ENCODE measurements at places on chromosomes 1 and 21.

- H3K4me3 ChIP-seq = no peak overlapping the region
- H3K27me3 ChIP-seq = no peaks in the 10 kb centered on the region
- no peak for DNase-seq
- H3K36me3 ChIP-seq = no peaks in the 10 kb centered on the region
Observed at GRCh38 chr1:221635305-221635704, 106.6 kb downstream of the DUSP10 start.

GRCh38 chr21:25489673-25490072, 117.6 kb downstream of the MRPL39 start:
- H3K27ac ChIP-seq = no peak overlapping the region
- DNase-seq = no peak
- no peak overlapping the region for H3K4me3 ChIP-seq
- H3K36me3 ChIP-seq = no peaks in the 10 kb centered on the region
- no peaks in the 10 kb centered on the region for H3K27me3 ChIP-seq

DNA sequence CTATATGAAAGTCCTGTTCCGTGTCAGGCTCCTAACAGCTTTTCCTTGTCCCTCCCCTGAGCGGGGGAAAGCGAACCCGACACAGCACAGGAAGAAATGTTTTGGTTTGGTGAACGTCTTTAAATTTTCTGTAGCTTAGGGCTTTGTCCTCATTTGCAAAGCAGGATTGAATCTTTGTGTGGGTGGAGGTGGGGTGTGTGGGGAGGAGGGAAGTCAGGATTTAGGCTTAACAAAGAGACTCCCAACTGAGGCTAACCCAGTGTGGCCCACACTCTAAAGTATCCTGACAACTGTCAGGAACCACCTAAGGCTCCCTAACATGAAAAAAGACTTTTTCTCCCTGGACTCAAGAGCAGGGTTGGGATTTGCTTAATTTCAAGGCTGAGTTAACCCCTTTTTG, 376.2 kb upstream of the C1orf174 start:
- no peak overlapping the region for H3K4me3 ChIP-seq
- H3K27ac ChIP-seq = no peak overlapping the region

GRCh38 chr1:116537040-116537831, 33.6 kb downstream of the CD58 start:
- no peaks in the 10 kb centered on the region for H3K4me1 ChIP-seq
- peaks cover 5% of the 10 kb centered on the region for H3K27me3 ChIP-seq
- H3K36me3 ChIP-seq = peaks cover 44% of the 10 kb centered on the region

DNA sequence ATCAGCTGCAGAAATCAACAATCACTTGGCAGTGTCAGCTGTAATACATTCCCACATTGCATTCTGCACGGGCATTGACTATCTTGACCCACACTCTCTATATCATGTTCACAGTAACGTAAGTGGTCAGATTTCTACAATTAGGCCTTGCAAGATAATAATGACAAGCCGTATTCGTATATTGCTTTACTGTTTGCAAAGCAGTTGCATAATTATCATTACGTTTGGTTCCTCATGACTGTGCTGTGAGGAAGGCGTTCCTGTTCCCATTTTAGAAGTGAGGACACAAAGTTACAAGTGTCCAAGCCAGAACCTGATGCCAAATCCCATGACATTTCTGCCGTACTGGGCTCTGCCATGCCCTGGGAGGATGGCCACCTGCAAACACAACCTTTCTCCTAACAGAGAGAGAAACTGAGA, 53.5 kb upstream of the TARBP1 start:
- no peak overlapping the region for H3K27ac ChIP-seq
- H3K27me3 ChIP-seq = peaks cover 11% of the 10 kb centered on the region
- no peak for DNase-seq
- no peaks in the 10 kb centered on the region for H3K36me3 ChIP-seq
- no peak overlapping the region for H3K4me3 ChIP-seq

DNA sequence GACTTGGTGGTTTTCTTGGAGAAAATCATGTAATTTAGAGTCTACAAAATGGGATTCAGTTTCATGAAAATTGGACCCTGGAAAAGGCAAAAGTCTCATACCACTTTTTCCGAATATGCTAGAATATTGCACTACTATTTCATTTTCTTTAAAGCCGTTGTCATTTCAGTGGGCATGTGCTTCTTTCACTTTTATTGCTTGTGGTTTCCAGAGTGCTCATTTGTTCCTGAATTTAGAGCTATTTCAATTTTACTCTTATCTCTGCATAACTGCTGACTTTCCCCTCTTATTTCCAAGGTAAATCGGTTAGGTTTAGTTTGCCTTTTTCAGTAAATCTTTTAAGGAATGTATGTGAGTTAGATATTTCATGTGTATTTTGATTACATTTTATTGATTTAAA, 11.6 kb downstream of the HHAT start:
- DNase-seq = no peak
- no peak overlapping the region for H3K4me3 ChIP-seq
- no peaks in the 10 kb centered on the region for H3K36me3 ChIP-seq
- H3K27me3 ChIP-seq = peaks cover 16% of the 10 kb centered on the region

GRCh38 chr1:47830641-47831333, 166.4 kb downstream of the TRABD2B start:
- no peak overlapping the region for H3K27ac ChIP-seq
- no peak overlapping the region for H3K4me3 ChIP-seq
- DNase-seq = no peak
- peaks cover 56% of the 10 kb centered on the region for H3K4me1 ChIP-seq
- peaks cover 15% of the 10 kb centered on the region for H3K36me3 ChIP-seq
- peaks cover 18% of the 10 kb centered on the region for H3K27me3 ChIP-seq

- H3K27me3 ChIP-seq = peaks cover 3% of the 10 kb centered on the region
- H3K4me1 ChIP-seq = no peaks in the 10 kb centered on the region
- peaks cover 7% of the 10 kb centered on the region for H3K36me3 ChIP-seq
- no peak overlapping the region for H3K4me3 ChIP-seq
- no peak overlapping the region for H3K27ac ChIP-seq
Observed at GRCh38 chr1:246338546-246338945, 168.5 kb downstream of the SMYD3 start.

- peaks cover 16% of the 10 kb centered on the region for H3K27me3 ChIP-seq
- H3K27ac ChIP-seq = no peak overlapping the region
- DNase-seq = no peak
- H3K4me3 ChIP-seq = no peak overlapping the region
- H3K4me1 ChIP-seq = peaks cover 25% of the 10 kb centered on the region
Observed at GRCh38 chr1:64231153-64231552, 27.7 kb downstream of the UBE2U start.

DNA sequence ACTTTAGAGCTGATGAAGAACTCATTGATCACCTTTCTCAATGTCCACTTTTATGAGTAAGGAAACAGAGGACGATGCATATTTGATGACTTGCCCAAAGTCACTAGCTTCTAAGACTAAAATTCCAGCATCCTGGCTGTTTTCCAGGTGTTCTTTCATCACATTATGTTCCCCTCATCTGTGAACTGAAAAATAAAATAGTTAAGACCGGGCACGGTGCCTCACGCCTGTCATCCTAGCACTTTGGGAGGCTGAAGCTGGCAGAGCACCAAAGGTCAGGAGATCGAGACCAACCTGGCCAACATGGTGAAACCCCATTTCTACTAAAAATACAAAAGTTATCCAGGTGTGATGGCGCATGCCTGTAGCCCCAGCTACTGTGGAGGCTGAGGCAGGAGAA, 297.5 kb downstream of the DUSP10 start:
- H3K27me3 ChIP-seq = peaks cover 3% of the 10 kb centered on the region
- DNase-seq = no peak
- peaks cover 7% of the 10 kb centered on the region for H3K4me1 ChIP-seq
- peaks cover 7% of the 10 kb centered on the region for H3K36me3 ChIP-seq

DNA sequence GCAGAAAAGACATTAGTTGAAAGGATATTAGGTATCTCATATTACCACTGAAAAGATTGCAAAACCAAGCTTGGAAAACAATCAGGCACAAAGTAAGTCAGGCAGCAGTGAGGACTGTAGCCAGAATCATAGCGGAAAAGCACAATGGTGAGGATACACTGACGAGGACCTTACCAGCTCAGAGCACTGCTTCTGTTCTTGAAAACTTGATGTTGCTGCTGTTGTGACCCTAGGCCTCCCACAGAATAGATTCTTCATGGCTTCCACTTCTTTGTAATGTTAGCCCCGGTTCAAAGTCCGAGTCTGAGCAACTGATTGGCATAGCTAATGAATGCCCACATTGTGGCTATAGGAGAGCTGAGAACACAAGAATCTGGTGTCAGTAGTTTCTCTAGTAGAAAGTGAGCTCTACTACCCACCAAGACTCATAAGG, 45.2 kb upstream of the LRRC8C start:
- H3K4me1 ChIP-seq = no peaks in the 10 kb centered on the region
- no peak for DNase-seq
- no peak overlapping the region for H3K4me3 ChIP-seq
- no peak overlapping the region for H3K27ac ChIP-seq

Data from nephron progenitor cell (in vitro differentiated cells).